ENCODE measurements at places on chromosomes 6 and 20.

GRCh38 chr6:143177706-143178105, 117.0 kb downstream of the AIG1 start:
- no peak for DNase-seq

GRCh38 chr6:17583811-17584210, 16.3 kb upstream of the FAM8A1 start:
- no peak for DNase-seq

DNA sequence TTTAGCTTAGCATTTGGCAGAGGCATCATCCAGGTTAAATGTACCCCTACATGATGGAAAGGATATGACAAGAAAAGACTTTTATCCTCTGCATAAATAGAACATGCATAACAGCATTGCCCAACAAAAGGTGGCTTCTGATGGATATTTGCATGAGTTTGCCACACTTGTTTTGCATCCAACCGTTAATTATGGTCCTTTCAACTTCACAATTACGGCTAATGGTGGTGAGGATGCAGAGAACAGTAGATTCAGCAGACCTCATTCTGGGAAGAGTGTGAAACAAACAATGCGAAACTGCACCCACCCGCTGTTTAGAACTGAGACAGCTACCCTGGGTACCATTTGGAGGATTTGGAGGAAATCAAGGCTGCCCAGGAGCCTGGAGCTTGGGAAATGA, 690.9 kb upstream of the CHD6 start:
- DNase-seq: no peak

DNA sequence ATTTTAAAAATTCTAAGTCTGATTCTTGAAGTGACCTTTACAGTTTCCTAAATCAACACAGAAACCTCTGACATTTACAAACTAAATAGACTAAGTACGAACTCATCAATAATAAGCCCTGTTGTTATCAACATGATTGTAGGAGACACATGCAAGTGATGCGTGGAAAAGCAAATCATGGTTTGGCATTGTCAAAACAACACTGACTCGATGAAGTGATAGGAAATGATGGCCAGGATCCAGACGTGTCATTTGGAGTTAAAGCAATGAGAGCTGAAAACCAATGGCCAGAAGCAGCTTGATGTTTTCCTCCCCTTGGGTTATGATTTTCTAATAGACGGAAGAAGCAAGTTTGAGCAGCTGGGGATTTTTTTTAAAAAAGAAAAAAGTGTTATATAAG, 117.4 kb upstream of the FAM184A start:
- no peak for DNase-seq

DNA sequence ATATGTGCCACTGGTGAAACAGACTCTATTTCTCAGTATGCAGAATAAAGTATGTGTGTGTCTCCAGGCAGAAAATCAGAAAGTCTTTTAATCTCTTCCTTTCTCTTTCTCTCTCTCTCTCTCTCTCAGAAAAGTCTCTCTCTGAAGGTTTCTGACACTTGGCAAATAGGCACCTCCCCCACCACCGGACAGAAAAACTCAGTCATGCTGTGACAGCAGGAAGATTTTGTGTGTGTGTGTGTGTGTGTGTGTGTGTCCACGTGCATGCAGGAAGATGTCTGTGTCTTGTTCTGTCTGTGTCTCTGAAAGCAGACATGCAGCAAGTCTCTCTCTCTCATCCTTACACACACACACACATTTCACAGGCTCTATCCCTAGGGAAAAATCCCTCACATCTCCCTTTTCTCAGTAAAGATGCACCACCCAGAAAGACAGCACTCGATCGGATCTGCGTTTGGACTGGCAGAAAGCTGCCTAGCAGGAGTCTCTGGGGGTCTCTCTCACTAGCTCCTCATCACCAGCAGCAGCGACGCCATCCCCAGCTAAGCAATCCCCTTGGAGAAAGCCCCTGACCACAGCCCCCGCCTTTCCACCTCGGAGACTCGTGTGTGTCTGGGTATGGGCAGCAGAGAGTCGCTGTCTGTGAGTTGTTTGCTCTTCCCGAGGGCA, 98.3 kb downstream of the EDN3 start:
- DNase-seq: no peak

DNA sequence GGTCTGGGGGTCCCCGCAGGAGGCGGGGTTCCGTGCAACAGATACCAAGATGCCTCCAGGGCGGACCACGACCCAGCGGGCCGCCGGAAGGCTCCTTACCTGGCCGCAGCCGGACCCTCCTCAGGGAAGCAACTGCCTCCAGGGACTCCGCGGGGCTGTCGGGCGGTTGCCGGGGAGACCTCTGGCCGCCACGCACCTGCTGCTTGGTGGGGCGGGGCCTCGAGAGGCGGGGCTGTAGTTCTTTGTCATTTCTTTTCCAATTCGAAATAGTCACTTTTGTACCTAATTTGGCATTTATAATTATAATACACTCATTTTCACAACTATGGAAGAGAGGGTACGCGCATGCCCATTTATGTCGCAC, 647 bp downstream of the AK9 start:
- DNase-seq: peak; percentile 32
